ENCODE measurements at places on chromosomes 2 and 18. TPM values are rescaled to one million over a fixed set of nuclear protein-coding genes. Genes with fewer than 3 reads are reported as not detected.
A peak's percentile ranks its signal among the peaks of the same experiment; 100 is the strongest.

DNA sequence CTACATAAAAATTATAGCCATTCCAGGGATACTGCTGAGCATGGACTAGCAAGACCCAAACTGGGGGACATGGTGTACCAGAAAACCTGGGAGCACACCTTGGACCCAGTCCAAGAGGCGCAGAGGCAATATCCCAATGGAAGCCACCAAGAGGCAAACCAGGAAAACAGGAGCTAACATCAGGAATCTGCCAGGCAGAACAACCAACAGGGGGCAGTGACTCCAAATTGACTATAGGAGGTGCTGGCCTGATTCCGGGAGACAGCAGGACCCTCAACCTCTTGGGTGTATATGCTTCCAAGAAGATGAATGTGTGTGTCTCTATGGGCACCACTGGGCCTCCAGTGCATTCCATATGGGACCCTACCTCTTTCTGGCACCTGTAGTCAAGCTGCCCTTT lies 172.7 kb upstream of the ARL4C start:
- no peak overlapping the region for H3K4me3 ChIP-seq
- no peaks in the 10 kb centered on the region for H3K27me3 ChIP-seq
- no peaks in the 10 kb centered on the region for H3K36me3 ChIP-seq

GRCh38 chr2:197102231-197102630 lies 175.7 kb upstream of the PGAP1 start:
- DNase-seq, result no peak
- no peak overlapping the region for H3K4me3 ChIP-seq
- no peak overlapping the region for H3K27ac ChIP-seq
- H3K36me3 ChIP-seq, result no peaks in the 10 kb centered on the region
- H3K27me3 ChIP-seq, result no peaks in the 10 kb centered on the region

GRCh38 chr2:28751956-28752630 lies 463 bp downstream of the PPP1CB start:
- no peaks in the 10 kb centered on the region for H3K36me3 ChIP-seq
- peak overlapping the region; percentile 99 for H3K27ac ChIP-seq
- DNase-seq, result no peak
- no peaks in the 10 kb centered on the region for H3K27me3 ChIP-seq

The MOGAT1 gene
- not detected for total RNA-seq

The ANKRD12 gene
- total RNA-seq, result 62.7 TPM

All from fibroblast of lung (primary cell).